ENCODE measurements at places on chromosomes 3 and 15. TPM values are rescaled to one million over a fixed set of nuclear protein-coding genes. Genes with fewer than 3 reads are reported as not detected.

The ERC2 gene
- 2.1 TPM for polyA plus RNA-seq

The SLC12A8 gene
- 1.5 TPM for polyA plus RNA-seq

The FBXW12 gene
- 0.35 TPM for polyA plus RNA-seq

The CTXND1 gene
- polyA plus RNA-seq, result 35.9 TPM

The CYP1A2 gene
- polyA plus RNA-seq, result 0.34 TPM

The APOD gene
- 3.5 TPM for polyA plus RNA-seq

The ADGRG7 gene
- polyA plus RNA-seq, result not detected

DNA sequence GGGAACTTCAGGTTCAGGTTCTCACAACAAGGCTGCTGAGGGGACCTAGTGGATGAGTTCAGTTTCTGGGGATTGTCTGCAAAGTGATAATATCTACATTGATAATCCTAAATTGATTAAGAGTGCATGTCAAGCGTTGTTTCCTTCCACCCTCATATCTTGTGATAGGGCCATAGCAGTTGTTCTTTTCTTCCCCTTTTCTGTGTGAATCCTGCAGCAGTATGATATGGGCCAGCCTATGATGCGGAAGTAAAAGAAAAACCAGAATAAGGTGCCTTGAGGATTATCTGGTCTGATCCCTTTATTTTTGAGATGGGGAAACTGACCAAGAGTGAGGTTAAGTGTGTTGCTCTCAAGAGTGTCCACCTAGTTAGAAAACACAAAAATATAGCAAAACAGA is 86.2 kb downstream of the MITF start:
- DNase-seq, result no peak

- DNase-seq, result peak; percentile 92
Measured at GRCh38 chr15:73922186-73923151, 3.8 kb upstream of the LOXL1 start.

DNA sequence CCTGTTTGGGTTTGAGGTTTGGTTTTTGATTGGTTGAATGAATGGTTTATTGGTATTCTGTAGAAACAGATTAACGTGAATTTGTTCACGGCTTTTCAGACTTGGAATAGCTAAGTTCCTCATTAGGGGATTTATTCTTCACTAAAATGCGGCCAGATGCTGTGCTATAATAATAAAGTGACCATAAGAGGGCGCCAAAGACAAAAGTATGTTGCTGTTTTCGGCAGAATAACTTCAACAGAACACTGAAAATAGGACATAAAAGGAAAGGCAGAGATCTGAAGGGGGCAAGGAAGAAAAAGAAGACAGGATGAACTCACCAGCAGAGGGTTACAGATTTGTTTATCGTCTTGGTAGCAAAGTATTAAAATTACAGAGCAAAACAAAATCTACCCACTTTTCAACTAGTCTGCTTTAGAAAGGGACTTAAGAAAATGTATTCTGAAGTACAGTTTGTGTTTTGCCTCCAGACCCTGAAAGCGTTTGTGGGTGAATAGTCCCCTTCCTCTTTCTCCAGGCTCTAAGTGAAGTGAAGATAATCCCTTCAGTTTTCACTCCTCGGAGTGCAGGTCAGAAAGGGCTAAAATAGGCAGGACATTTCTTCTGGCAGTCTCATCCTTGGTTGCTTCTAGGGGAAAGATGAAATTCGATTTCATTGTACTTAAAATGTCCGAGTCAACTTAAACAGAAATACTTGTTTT is 147.6 kb downstream of the IL20RB start:
- peak; percentile 70 for DNase-seq

DNA sequence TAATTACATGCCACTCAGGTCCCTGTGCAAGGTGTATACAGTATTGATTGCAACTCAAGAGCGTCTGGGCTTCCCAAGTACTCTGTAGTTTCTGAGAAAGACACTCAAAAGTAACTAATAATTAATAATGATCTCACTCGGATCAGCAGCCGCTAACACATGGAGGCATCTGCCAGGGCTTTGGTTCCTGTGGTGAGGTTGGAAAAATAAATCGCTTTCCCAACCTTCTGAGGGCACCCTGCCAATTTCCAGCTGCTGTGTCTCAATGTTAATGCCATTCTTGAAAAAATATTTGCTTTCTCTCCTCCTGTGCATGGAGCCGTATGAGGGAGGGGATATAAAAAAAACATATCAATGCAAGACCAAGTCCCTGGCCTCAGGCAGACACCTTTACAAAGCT is 116.5 kb upstream of the SLC2A2 start:
- no peak for DNase-seq

DNA sequence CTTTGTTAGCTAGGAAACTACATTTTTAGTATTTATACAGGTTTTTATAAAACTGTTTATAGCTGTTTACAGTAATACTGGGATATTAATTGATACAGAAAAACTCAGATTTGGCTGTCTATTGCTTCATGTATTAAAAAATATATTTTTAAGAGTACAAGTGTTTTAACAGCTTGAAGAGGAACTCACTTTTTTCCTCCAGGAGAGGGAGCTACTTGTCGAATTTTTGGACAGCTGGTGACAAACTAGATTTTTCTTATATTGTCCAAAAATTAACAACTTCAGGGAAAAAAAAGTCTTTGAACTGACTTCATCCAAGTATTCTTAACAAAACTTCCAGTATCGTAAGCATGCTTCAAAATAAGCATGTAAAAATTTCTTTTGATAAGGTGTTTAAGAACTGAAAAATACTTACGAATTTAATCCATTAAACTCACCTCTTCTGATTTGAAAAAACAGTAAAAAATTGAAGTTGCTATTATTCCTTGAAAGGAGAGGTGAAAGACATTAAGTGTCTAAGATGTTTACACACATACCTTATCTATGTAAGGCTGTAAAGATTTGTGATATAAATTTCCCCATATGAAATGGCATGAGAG is 4.0 kb downstream of the DIPK2A start:
- DNase-seq, result no peak

- DNase-seq, result no peak
Measured at GRCh38 chr3:185422677-185423076, 59.7 kb downstream of the MAP3K13 start.

DNA sequence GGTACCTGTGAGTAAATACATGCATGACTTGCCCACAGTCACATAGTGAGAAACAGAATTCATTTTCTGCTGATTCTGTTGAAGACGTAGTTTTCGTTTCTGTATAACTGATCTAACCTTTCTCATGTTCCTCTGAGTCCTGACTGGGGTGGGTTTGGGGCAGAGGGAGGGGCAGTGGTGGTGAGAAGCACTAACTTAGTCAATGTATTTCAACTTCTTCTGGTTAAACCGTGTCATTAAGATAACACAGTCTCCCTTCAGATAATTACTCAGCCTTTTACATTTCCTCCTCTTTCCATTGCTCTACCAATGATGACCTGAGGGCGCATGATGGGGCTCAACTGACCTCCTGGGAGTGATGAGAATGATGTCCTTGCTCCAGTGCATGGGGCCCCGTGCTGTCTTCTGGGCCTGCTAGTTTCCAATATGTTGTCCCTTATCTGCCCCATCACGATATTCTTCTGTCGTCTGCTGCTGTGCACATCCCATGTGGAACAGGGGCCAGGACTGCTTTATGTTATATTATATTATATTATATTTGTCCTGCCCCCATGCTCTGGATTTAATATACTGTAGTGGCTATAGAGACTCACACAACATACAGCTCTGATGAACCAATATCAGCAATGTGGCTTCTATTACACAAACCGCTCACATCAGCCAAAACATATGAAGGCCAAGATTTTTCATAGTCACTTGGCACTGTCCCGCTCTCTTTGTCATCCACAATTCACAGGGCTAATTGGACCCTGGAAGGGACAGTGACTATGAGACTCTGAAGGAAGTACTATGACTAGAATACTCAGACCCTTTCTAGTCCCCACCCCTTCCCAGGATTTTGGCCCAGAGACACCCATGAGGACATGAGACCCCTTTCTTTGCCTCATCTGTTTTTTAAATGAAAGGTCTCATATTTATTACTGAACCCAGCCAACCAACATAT is 407.1 kb upstream of the MCTP2 start:
- peak; percentile 23 for DNase-seq

- no peak for DNase-seq
Measured at GRCh38 chr3:67357610-67358458, 296.6 kb downstream of the SUCLG2 start.

DNA sequence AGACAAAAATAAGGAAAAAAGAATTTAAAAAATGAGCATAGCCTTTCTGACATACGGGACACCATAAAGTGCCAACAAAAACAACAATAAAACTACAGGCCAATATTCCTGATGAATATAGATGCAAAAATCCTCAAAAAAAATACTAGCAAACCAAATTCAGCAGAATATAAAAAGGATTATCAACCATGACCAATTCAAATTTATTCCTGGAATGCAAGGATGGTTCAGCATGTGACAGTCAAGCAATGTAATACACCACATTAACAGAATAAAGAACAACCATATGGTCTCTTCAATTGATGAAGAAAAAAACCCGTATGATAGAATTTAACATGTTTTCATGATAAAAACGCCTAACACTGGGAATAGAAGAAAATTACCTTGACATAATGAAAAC is 341.7 kb downstream of the PYDC2 start:
- no peak for DNase-seq

DNA sequence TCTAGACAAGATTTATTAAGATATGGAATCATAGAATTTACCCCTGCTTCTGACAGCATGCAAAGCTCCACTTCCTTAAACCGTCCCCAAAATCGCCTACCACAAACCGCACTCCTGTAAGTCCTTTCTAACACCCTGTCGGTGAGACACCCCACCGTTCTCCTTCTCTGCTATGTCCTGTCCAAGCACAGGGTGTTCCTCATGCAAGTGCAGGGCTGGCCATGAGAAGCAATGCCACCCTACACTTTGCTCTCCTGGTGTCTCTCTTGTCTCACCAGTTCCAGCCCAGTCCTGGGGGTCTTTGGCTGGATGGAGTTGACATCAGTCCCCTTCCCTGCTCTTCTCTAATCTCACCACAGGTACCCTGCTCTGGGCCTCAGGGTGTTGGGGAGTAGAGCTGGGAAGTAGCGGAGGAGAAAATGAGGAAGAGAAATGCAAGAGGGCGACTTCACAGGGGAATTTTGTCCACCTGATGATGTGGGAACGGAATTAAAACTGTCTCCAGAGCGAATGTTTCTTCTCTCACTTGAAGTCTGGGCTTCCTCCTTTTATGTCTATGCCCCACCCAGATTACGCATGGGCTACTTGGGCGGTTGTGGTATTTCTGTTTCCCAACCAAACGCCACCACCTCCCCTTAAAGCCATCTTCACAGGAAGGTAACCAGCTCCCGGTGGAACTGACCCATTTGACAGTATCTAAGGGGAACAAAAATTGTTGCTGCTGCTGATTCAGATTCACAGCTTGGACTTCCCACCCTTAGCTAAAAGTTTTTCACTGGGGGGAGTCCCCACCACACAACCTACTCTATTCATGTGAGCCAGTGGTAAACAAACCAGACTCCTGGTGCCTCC is 49.9 kb downstream of the CASR start:
- DNase-seq, result no peak

DNA sequence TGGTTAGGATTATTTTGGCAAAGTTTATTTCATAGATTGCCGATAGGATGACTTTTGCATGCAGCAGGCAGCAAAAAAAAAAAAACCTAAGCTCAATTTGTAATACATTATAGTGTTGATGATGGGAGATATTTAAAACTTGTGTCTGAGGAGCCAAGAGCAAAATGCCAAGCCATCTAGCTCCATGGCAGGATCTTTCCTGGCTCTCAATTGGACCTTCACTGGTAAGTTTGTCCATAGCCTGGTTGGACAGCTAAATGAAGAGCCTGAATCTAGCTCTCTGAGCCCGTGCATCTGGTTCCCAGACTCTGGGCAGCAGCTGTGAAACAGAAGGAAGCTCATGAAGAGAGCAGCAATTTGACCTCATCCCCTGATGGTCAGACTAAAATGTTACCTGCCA is 17.5 kb downstream of the STAC start:
- no peak for DNase-seq

DNA sequence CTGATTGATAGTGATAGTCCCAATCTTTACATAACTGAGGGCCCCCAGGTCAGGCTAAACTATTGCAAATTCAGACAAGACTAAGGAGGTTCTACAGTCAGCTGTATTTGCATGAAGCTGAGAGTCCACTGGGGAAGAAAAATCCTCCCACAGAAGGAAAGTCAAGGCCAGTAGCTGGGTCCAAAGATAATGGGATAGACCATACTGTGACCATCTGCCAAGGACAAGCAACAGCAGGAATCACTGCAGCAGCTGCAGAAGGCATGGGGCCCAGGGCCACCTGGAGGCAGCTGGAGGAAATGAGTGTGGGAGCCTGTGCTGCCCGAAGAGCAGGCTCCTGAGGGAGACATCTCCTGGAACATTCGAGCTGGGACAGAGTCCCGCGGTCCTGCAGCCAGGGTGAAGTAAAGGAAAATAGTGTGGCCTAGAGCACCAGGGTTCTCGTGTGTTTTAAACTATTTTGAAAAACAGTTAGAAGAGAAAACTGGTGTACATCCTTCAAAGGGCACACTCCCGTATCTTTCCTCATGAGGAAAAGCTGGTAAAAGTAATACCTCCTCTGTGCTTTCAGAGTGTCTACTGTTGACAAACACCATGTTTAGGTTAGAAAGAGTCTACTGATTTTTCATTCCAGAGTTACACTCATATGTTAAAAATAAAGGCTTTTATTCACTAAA is 13.2 kb upstream of the TMEM212 start:
- peak; percentile 47 for DNase-seq

- no peak for DNase-seq
Measured at GRCh38 chr15:95362306-95362705, 968.2 kb upstream of the NR2F2 start.

GRCh38 chr15:32722136-32722535 is 4.3 kb downstream of the GREM1 start:
- DNase-seq, result no peak

DNA sequence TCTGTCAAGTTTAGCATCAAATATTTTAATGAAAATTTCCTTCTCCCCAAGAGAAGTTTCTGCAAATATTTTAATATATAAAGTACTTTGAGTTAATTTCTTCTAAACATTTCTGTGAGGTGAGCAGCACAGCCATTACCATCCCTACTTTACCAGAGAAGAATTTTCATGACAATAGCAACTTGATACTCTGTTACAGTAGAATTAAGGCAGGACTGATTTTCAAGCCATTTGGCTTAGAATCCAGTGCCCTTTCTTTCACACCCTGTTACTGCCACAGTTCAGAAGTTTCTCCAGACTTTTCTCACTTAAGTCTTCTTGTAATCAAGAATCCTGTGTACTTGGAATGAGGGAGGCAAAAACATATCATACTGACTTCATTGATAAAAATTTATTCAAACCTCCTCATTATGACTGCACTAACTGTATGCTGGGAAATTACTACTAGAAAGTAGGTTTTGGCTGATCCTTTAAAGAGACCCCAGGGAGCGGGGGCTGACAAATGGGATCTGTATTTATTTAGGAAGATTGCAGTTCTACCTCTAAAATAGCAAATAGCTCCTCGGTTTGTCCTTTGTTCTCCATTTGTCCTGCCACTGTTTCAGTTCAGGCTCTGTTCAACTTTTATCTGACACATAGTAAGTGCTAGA is 557.0 kb upstream of the SGO1 start:
- no peak for DNase-seq

DNA sequence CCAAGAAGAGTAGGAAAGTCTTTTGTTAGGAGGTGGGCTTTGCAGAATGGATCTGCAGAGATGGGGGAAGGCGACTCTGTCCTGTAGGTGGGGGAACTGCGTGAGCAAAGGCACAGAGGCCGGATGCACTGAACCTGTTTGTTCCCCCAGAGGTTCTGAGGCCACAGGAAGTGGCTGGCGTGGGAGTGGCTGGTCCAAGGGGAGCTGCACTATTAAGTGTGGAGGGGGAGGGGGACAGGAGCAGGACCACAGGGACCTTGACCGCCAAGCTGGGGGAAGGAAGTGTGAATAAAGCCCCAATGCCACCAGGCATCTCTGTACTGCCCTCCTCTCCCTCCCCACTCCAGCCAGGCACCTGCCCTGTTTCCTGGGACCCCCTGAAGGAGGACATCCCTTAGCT is 51.8 kb downstream of the CYP11A1 start:
- no peak for DNase-seq
